ENCODE measurements at places on chromosomes 6 and 20. TPM values are rescaled to one million over a fixed set of nuclear protein-coding genes. Genes with fewer than 3 reads are reported as not detected.
A peak's percentile ranks its signal among the peaks of the same experiment; 100 is the strongest.

Gene CRISP2
- not detected for total RNA-seq

Gene CST4
- total RNA-seq = not detected

DNA sequence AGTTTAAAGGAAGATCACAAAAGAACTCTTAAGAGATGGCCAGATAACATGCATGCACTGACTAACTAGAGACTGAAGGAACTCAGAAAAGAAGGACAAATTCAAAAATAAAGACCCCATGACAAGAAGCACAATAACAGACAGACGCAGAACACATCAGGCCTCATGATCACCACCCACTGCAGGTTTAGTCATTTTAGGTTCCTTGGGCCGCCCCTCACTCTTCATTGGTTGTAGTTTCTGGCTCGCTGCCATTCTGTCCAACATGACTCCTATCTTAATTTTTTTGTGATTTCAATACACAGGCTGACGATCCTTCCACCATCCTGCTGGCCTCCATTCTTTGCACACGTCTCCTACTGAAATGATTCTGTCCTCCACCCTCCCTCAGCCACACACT is 21.6 kb downstream of the STX7 start:
- H3K27ac ChIP-seq = no peak overlapping the region
- no peaks in the 10 kb centered on the region for H3K27me3 ChIP-seq
- no peak overlapping the region for H3K4me3 ChIP-seq
- peak; percentile 66 for DNase-seq
- peaks cover 33% of the 10 kb centered on the region for H3K4me1 ChIP-seq

DNA sequence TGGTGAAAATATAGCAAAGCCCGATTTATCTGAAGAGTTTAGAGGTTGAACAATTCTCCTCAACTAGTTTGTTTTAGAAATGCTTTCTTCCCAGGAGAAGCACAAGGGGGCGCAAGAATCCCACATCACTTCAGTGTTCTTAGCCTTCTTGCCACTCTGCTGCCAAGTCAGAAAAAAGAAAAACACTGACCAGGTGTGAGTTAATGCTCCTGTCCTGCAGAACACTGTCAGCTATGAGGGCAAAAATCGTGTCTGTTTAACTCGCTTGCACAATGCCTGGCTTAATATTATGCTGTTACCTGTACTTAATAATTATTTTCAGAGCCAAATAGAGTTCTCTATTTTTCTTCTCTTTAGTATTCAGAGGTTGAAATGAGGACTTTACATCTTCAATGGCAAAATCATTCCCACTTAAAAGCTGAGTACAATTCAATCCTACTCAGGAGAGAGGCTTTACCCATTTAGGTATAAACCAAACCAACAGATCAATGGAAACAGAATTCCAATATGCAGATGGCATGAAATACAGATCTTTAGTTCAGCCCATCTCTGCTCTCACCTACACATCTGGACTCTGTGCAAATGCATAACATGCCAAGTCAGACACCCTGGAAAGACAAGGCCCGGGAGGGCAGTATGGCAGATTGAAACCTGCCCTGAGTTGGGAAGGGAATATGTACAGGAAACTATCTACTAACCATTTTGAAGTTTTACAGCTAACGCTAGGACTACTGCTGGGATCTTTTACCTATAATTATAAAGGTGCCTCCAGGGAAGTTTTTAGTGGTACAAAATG is 71.4 kb upstream of the TULP1 start:
- no peaks in the 10 kb centered on the region for H3K27me3 ChIP-seq
- no peak overlapping the region for H3K27ac ChIP-seq
- H3K4me1 ChIP-seq = peaks cover 60% of the 10 kb centered on the region
- no peak overlapping the region for H3K4me3 ChIP-seq

- H3K27ac ChIP-seq = no peak overlapping the region
- peaks cover 3% of the 10 kb centered on the region for H3K4me1 ChIP-seq
- no peak overlapping the region for H3K4me3 ChIP-seq
- no peaks in the 10 kb centered on the region for H3K36me3 ChIP-seq
These were observed 56.5 kb upstream of the CCN2 start for GRCh38 chr6:132007474-132008190.

- no peaks in the 10 kb centered on the region for H3K36me3 ChIP-seq
- H3K4me3 ChIP-seq = no peak overlapping the region
- no peaks in the 10 kb centered on the region for H3K27me3 ChIP-seq
- no peak overlapping the region for H3K27ac ChIP-seq
- DNase-seq = no peak
- H3K4me1 ChIP-seq = no peaks in the 10 kb centered on the region
These were observed 35.4 kb downstream of the ELOVL4 start for GRCh38 chr6:79911992-79912391.

Data from adrenal gland (tissue), 19 donors.